Kidney tubule cell (primary cell): ENCODE measurements at places on chromosomes 16 and 17.

- no peak for DNase-seq
Observed at GRCh38 chr17:2459917-2460271, 51.8 kb downstream of the METTL16 start.

- DNase-seq = no peak
Observed at GRCh38 chr17:21313320-21313719, 28.8 kb downstream of the MAP2K3 start.

- no peak for DNase-seq
Observed at GRCh38 chr16:65660390-65660789, 538.5 kb upstream of the CDH11 start.

DNA sequence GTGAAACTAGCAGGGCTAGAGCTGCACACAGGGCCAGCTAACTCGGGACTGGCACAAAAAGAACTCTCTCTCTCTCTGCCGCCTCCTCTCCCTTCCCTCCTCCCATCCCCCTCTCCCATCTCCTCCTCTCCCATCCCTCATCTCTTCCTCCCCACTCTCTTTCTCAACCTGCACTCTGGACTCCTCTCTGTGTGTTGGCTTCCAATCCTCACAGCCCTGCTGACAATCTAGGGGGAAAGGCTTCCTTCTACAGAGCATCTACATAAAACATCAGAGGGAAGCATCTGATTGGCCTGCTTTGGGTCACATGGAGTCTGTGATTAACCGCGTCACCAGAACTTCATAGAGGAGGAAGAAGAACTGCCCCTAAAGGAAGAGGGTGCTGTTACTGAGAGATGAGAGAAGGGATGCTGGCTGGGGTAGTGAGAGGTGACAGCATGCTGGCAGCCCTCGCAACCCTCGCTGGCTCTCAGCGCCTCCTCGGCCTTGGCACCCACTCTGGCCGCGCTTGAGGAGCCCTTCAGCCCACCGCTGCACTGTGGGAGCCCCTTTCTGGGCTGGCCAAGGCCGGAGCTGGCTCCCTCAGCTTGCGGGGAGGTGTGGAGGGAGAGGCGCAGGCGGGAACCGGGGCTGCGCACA is 12.8 kb upstream of the ZFP90 start:
- no peak for DNase-seq

DNA sequence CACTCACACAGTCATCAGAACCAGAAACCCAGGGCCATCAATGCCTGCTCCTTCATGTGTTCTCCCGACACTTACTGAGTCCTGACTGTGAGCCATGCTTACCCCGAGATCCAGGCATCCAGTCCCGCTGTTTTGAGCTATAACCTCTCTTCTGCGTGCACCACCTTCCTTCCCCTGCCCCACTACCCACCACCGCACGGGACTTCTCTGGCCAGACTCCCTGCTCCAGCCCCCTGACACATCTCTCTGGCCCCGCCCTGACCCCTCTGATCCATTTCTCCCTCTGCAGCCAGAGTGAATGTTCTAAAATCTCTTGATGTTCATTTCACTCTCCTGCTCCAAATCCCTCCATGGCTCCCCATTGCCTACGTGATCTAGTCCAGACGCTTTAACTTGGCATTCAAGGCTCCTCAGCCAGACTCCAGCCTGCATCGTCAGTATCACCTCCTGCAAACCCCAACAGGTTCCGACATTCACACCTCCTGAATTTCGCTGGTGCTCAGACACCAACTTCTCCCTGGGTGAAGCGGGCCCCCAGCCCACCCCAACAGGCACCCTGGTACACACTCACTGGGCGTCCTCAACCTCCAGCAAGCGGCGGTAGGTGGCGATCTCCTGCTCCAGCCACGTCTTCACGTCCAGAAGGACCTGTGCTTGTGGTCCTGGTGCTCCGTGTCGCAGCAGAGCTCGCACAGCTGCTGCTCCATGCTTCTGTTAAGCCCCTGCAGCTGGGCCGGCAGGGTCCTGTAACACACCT is 3.1 kb upstream of the KRT17 start:
- no peak for DNase-seq

DNA sequence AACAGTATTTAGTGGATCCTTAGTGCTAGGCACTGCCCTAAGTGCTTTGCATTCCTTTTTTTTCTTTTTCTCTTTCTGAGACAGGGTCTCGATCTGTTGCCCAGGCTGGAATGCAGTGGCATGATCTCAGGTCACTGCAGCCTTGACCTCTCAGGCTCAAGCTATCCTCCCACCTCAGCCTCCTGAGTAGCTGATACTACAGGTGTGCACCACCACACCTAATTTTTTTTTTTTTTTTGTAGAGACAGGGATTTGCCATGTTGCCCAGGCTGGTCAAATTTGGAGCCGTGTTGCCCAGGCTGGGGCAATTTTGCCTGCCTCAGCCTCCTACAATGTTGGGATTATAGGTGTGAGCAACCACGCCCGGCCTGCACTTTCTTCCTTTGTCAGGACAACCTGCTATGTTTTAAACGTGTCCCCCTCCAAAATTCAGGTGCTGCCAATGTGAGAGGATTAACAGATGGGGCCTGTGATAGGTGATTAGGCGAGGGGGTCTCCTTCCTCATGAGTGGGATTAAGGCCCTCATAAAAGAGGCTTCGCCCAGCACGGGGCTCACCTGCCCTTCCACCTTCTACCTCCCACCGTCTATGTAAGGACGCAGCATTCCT is 5.4 kb downstream of the NQO1 start:
- no peak for DNase-seq
